ENCODE measurements at places on chromosomes 6 and 20.

DNA sequence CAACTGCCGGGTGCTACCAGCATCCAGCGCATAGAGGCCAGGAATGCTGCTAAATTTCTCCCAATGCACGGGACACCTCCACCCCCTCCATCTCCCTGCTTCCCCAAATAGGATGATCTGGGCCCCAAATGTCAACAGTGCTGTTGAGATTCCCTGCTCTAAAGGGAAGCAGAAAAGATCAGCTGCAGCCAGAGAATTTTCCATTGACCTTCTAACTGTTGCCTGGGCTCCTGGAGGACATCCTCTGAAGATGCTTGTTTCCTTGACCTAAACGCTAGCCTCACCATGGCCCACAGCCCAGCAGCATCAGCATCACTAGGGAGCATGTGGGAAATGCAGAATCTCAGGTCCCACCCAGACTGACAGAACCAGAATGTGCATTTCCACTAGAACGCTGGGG is 161.3 kb downstream of the GMPR start:
- DNase-seq: no peak

DNA sequence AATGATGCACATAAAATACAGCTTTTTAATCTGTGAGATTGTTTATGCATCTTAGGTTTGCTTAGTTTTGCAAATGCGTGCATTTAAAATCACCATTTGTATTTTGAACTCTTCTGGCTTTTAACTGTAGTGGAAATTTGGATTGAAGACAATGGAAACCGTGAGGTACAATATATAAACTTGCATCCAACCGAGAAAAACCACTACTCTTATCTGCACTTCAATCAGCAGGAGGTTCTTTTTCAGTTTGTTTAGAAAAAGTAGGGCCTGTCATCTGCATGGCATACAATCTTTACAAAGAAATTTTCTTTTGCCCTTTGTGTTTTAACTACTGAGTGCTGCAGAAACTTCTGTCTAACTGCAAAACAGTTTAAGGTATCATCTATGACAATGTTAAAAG is 132.8 kb downstream of the LAMA2 start:
- no peak for DNase-seq

DNA sequence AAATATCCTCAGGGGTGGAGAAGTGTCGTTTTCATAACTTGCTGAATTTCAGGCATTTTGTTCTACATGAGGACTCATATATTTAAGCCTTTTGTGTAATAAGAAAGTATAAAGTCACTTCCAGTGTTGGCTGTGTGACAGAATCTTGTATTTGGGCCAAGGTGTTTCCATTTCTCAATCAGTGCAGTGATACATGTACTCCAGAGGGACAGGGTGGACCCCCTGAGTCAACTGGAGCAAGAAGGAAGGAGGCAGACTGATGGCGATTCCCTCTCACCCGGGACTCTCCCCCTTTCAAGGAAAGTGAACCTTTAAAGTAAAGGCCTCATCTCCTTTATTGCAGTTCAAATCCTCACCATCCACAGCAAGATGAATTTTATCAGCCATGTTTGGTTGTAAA is 20.3 kb upstream of the MAPK13 start:
- DNase-seq: no peak

GRCh38 chr20:5550733-5551529 is 199.3 kb upstream of the SHLD1 start:
- DNase-seq: no peak

DNA sequence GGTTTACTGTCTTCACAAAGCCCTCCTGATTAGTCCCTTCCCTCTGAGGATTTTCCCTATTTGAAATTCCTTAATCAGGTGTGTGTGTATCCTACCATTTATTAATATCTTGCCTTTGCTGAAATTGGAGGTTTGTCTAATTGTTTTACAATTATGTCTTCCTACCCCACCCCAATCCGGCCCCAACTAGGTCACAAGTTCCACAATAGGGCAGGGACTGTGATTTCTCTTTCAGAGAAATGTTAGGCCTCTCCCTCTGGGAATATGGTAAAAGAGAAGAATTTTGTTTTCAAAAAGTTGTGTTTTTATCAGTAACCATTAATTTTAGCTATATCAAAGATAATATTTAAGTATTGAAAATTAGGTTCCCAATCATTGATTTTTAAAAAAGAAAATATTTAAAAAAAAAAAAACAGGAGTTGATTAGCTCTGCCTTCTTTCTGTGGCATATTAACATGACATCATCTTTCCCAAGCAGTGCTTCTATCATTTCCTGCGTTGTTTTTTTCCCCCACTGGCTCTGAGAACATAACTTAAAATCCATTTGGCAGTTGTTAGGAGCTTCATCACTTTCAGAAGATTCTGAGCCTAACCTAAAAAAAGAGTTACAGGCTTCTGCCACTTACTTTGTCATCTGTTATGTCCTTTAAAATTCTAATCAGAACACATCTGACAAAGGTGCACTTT is 36.1 kb downstream of the BLOC1S5 start:
- no peak for DNase-seq

- no peak for DNase-seq
Measured at GRCh38 chr6:164151161-164152120, 736.9 kb downstream of the QKI start.

- DNase-seq: no peak
Measured at GRCh38 chr6:144012534-144012933, 4.5 kb upstream of the PLAGL1 start.

DNA sequence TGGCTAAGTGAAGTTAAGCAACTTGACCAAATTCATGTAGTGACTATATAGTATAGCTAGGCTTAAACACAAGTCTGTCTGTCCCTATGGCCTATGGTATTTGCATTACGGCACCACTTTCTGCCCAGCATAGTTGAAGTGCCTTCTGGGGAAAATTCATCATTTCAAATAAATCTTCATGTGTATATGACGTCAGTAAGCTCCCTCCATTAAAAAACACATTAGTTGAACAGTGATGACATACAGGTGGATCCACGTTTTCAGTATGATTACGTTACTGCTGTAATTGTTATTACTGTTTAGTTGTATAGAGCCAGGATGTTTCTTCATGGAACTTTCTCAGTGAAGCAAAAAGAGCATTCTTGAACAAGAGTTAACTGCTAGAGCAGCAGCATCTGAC is 96.2 kb downstream of the TENT5A start:
- DNase-seq: no peak
